Stimulated activated CD4-positive, alpha-beta T cell treated with anti-CD3 and anti-CD28 coated beads, Interleukin-1b, Interleukin-23, amount 100 ng/mL, for 1 hour (primary cell): ENCODE measurements at places on chromosomes 7 and 10.

DNA sequence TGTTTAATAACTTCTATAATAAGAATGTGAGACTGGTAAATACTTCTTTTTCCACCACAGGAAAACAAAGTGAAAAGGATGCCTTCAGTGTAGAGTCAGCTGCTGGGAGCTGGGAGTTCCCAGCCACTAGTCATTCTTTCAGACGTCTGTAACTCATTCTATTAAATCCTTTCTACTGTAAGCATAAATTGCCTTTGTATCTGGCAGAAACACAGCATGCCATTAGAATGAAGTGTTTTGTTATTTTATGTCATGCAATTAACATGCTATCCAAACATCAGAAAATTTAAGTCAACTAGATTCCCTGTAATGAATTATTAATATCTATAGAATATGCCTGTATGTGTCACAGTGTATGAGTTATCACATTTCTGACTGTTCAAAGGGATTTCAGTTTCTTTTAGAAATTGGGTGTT is 14.3 kb downstream of the BPGM start:
- no peak for DNase-seq

GRCh38 chr7:152866125-152866524 is 106.6 kb downstream of the ACTR3B start:
- no peak for DNase-seq

DNA sequence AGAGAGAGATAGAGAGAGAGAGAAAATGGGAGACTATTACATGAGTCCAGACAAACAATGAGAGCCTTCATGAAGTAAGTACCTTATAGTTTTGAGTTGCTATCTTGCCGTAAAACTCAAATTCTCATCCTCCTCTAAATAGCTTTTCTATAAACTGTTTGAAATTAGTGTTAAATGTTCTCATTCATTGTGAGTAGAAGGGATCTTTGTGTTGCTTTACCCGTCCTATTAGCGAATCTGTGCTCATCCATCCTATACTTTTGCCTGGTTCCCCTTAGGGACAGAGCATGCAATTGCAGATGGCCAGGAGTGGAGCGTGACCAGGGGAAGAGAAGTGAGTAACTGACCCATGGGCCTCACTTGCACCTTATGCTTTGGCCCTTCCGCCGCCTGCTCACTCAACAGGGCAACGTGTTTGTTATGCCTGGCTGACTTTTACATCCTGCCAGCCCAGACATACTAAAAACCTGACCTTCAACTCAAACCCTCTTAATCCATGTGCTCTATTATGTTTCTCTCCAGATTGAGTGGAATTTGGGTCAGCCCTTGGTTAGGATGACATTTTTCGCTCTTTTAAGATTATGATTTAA is 244.2 kb upstream of the YAE1 start:
- no peak for DNase-seq

GRCh38 chr10:74018241-74018640 is 20.3 kb downstream of the VCL start:
- DNase-seq: no peak

- no peak for DNase-seq
These were observed 283.7 kb downstream of the MALRD1 start for GRCh38 chr10:19332304-19332703.

DNA sequence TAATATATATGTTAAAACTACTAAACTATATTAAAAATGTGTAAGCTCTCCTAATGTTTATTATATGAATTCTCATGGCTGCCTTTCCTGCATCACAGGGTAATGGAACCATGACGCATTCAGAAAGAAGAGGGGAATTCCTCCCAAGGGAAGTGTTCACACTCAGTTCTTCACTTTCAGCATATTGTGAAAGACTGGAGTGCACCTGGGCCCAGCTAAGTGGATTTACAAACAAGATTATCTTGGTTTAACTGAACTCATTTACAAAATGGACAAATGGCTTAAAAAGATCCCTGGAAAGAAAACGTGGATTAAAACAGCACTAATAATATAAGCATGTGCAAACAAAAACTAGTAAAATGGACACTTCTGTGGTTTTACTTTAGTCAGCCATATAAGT is 149.8 kb downstream of the DOCK4 start:
- no peak for DNase-seq

- DNase-seq: no peak
These were observed 153.7 kb downstream of the CDK14 start for GRCh38 chr7:90749774-90750173.

DNA sequence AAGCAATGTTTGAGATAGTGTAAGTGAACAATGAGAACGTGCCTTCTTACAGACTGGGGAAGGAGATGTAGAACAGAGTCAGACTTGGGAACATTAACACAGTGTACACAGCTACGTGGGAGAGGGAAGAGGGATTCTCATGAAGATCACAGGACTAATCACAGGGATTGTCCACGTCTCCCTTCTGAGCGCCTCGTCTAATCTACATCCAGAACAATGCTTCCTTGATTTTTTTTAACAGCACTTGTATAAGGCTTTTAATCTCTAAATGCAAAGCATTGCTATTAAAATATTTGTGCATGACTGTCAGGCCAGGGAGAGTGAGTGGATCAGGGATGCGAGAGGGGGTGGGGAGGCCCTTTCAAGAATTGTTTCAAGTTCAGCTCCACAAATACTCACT is 62.7 kb downstream of the MET start:
- no peak for DNase-seq

DNA sequence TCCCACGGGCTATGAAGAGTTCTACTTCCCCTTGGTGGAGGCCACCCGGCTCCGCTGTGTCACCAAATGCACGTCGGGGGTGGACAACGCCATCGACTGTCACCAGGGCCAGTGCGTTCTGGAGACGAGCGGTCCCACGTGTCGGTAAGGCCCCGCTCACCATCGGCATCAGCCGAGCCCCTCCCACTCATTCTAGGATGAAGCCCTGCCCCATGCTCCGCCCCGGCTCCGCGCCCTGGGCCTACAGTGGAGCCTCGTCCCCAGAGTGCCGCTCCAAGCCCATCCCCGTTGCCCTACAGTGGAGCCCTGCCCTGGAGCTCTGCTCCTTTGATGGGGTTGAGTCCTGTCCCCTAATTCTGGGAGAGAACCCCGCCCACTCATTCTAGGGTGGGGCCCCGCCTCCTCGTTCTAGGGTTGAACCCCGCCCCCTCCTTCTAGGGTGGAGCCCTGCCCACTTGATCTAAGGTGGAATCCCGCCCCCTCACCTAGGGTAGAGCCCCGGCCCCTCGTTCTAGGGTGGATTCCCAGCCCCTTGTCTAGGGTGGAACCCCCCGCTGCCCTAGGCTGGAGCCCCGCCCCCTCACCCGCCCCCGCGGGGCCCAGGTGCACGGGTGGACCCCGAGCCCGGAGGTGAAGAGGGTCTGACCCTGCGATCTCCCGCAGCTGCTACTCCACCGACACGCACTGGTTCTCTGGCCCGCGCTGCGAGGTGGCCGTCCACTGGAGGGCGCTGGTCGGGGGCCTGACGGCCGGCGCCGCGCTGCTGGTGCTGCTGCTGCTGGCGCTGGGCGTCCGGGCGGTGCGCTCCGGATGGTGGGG is 3.4 kb upstream of the MUC12 start:
- peak; percentile 63 for DNase-seq

DNA sequence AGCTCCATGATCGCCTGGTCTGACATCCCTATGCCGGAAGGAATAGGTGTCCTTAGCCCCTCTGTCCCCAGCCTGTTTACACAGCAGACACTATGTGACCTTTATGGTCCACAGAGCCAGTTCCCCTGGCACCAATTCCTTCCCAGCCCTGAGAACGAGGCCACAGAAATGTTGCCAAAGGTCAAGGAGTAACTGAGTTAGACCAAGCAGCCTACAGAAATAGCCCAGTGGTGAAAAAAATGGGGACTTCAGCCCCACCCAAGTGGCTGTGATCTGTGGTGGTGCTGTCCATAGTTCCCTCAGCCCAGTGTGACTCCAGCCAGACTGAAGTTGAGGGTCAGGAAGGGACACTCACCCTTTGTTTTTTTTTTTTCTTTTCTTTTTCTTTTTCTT is 2.5 kb downstream of the PGAM2 start:
- DNase-seq: no peak

GRCh38 chr10:13911821-13912520 is 325.2 kb downstream of the PRPF18 start:
- no peak for DNase-seq

DNA sequence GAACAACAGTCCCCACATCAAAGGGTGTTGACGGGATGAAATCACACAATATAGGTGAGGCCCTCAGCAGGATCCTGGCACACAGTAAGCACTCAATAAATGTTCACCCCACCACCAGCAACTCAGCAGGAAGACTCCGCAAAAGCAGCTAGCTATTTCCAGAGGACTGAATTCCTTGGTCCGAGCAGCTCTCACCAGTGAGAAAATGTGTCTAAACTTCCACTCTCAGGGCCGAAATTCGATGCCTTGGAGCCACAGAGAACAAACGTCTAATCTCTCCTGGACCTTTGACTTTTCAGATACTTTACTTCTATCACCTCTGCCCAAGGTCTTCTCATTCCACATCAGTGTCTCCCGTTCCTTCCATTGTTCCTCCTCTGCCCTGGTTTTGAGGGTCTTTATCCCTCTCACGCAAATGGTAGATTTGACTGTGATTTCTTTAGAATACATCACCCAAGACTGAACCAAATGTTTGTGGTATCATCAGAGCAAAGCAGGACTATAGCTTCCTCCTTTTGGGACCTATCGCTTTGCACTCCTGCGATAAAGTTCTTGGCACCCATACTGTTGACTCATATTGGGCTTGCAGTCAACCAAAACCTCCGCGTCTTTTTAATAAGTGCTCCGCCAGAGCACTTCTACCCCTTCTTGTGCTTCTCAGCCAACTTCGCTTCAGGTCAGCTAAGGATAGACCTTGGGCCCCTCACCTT is 903 bp upstream of the NT5C2 start:
- DNase-seq: no peak

- DNase-seq: no peak
These were observed 19.3 kb downstream of the FRMD4A start for GRCh38 chr10:14311206-14311957.

GRCh38 chr7:55254596-55255495 is 110.3 kb upstream of the LANCL2 start:
- DNase-seq: peak; percentile 52

- DNase-seq: no peak
These were observed 81.0 kb downstream of the CYP51A1 start for GRCh38 chr7:92053312-92053711.

- DNase-seq: no peak
These were observed 76.2 kb upstream of the TMEM168 start for GRCh38 chr7:112866424-112866823.

DNA sequence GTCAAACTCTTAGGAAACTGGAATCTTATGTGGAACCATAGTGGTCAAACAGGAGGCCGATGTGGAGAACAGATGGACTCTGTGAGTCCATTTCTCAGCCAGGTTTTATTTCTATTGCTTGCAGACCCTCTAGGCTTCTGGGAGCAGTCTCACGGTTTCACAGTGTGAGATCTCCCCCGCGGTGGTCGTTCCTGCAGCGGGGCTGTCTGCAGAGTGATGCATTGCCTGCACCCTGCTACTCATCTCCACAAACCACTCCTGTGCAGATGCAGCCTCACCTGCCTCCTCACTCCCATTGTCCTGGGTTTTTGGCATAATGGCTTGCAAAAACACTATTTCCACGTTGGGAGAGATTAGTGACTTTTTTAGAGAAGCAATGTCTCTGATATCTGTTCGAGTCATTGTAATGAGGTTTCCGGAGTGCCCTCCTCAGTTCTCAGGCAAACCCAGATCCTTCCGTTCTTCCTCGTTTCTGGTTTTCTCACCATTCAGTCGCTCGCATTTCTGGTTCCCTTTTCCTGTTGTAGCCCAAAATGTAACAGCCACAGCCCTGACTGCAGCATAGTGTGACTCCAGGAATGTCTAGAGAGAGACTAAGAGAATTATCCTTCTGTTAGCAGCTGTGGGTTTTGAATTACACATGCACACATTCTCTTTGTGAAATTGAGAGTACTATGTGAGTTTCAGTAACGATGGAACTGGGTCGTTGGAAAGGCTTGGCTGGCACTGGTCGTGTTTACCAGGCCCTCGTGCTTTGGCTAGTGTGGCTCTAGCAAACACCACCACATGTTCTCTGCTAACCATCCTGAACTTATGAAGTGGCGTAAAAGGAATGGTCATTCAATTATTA is 30.2 kb downstream of the ACADSB start:
- DNase-seq: no peak

GRCh38 chr10:103196516-103196915 is 3.4 kb upstream of the NT5C2 start:
- DNase-seq: no peak

DNA sequence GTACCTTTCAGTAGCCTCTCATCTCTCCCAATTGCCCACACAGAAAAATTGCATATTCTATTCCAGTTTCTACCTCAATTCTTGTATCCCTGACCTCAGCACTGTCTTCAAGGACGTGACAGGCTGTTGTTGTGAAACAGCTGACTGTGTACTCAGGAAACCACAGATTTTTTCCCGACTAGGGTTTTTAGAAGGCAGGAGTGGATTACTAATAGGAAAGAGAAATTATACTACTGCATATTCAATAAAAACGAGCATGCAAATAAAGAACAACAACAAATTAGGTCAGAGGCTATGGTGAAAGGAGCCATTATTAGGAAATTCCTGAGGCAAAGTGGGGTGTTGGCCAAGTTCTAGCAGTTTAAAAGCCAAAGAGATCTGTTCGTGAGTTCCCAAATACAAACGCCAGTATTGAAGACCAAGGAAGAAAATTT is 93.4 kb downstream of the DOCK4 start:
- no peak for DNase-seq

DNA sequence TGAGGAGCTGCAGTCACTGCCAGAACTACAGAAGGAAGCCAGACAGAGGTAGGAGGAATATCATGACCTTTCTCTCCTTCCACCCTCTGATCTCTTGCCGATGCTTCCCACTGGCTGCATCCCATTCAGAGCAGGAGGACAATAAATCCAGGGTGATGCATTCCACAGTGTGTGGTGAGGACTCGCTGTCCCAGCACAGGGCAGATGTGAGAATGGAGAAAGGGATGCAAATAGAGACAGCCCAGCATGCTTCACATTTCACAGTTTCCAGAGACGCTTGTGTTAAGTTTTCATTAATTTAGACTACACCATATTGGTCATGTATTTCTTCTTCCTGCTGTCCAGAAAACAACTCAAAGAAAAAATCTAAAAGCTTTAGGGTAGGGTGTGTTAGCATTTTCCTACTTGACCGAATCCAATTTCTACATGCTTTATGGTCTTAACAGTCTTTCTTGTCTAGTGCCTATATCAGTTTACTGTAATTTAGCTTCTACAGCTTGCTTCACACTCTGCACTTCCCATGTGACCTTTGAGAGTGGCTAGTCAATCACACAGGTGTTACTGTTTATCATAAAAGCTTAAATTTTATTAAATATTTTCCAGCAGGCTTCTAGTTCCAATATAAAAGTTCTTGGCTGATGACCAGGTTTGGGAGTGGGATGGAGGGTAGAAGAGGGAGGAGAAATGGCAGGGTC is 155.6 kb downstream of the RAPGEF5 start:
- DNase-seq: no peak

DNA sequence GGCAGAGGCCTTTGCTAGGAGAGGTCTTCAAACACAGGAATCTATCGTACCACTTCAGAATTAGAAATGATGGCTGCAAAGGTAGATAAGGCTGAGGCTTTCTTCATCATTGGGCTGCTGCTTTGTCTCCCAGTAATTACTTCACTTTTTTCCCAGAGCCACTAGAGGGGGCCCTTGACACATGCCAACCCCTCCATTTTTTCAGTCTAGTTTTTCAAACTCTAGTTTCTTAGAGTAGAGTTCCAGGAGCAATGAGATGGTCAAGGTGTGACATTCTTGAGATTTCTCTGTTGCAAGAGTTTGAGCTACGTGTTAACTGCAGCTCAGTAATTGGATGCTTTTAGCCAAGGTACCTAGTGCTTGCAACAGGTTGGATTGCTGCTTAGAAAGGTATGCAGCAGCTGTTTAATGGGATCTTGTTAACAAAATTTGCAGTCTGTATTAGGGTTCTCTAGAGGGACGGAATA is 33.8 kb upstream of the RBM20 start:
- DNase-seq: peak; percentile 29
